ENCODE measurements at places on chromosomes 1 and 21.

DNA sequence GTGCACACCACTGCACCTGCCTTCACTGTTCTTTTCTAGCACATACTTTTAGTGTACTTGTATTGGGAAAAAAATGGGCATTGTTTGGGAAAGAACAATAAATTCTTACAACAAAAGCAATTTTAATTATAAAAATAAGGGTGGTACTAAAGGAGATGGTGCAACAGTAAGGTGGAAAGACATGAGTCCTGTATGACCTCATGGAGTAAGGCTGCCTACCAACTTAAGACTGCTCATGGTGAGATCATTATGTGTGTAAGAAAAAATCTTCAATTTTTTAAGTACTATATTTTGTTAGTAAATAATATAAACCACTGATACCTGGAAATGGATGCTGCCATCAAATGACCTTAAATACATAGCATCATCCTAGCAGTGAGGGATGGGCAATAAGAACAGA is 29.6 kb upstream of the PHGDH start:
- no peak for DNase-seq

DNA sequence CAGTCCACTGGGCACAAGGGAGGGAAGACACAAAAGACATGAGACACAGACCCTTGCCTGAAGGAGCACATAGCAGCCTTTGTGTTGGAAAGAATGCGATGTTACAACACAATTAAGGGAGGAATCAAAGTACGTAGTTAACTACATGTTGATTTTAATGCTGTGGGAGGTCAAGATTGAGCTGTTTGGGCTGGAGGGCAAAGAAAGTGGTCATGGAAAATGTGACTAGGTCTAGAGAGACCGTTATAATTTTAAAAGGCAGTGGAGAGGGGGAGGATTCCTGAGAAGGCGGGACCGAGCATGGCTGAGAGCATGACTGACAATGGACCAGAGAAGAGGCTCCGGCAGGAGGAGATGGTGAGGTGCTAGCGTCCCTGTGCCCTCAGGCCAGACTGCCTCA is 111.8 kb upstream of the ATP1A1 start:
- no peak for DNase-seq

DNA sequence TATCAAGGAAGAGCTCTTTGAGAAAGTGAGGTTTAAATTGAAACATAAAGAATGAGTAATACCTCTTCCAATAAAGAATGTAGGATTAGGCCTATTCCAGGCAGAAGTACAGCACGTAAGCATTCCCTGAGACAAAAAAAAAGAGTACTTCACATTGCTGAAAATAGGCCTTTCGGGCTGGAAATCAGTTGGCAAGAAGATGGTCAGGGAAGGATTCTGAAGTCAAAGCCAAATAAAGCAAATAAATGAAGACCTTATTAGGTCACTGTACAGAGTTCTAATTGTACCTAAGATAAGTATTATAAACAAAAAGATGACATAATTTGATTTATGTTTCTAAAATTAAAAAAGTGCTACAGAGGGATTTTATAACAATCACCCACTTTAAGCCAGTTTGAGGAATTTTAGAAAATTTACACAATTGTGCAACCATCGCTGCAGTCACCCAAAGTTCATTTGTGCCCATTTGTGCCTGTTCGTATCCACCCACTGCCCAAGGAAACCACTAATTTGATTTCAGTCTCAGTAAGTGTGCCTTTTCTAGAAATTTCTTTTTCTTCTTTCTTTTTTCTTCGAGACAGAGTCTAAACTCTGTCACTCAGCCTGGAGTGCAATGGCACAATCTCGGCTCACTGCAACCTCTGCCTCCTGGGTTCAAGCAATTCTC is 58.6 kb downstream of the FMO4 start:
- no peak for DNase-seq

- DNase-seq, result no peak
Observed at GRCh38 chr21:26715116-26715515, 130.1 kb downstream of the ADAMTS1 start.

- no peak for DNase-seq
Observed at GRCh38 chr1:212749821-212750535, 41.6 kb downstream of the NSL1 start.

DNA sequence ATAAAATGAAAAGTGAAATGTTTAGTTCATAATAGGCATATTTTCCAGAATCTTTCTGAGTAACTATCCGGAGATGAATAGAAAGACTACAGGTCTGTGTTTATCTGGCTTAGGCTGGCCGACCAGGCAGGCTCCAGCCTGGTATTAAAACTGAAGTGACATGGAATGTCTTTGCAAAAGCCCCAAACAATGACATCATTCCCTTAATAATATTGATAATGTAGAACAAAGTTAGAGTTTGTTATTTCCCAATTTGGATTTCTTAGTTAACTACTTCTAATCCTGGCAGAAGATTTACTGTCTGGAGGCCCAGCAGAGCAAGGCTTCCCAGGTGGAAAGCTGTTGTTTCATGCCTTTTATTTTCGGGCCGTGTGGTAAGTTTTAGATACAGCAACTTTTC is 207.7 kb downstream of the GREM2 start:
- no peak for DNase-seq

GRCh38 chr1:161930064-161930463 is 93.6 kb downstream of the OLFML2B start:
- no peak for DNase-seq

DNA sequence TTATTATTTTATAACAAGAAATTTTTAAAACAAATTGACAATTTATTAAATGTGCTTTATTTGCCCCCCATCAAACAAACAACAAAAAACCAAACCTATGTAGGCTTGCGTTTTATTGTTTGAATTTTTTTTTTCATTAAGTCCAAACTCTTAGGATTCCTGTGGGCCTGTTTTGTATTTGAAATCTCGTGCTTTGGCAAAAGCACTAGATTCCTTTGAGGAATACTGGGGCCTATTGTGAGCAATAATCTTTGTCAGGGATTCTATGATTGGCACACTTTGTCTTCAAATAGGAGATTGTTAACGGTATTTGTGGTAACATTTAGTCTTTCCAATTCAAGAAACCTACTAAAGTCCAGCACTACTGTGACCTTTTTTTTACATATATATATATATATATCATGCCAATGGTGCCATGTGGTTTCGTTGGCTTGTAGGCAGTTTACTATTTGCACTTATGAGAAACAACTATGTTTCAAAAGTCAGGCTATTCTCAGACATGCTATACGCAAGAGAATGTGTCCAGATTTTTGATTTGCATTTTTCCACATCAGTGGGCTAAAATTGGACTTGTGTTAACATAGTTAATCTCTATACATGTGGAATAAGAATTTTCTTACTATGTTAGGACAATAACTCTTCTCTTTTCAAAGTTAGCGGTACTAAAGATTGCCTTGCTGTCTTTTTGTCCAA is 70.4 kb upstream of the GREM2 start:
- DNase-seq, result no peak

GRCh38 chr1:207335695-207336363 is 14.4 kb downstream of the CD55 start:
- DNase-seq, result no peak

GRCh38 chr1:40936931-40937339 is 42.6 kb upstream of the CTPS1 start:
- DNase-seq, result no peak

- no peak for DNase-seq
Observed at GRCh38 chr1:29644812-29645211, 408.5 kb downstream of the PTPRU start.

DNA sequence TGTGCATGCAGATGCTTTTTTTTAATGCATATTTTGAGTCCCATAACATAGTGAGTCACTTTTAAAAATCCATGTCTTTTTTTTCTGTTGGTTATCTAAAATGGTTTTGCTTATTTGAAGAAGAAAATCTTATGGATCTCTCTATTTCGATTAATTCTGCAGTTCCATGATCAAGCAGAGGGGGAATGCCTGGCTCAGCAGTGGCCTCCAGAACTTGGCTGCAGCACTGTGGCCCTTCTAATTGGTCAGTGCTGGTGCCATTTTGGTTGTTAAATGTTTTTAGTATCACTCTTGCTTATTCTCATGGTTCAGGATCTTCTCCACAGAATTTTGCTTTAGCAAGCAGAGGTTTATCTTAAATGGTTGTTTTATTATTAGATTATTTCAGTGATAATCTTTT is 11.2 kb downstream of the EPHX4 start:
- no peak for DNase-seq

DNA sequence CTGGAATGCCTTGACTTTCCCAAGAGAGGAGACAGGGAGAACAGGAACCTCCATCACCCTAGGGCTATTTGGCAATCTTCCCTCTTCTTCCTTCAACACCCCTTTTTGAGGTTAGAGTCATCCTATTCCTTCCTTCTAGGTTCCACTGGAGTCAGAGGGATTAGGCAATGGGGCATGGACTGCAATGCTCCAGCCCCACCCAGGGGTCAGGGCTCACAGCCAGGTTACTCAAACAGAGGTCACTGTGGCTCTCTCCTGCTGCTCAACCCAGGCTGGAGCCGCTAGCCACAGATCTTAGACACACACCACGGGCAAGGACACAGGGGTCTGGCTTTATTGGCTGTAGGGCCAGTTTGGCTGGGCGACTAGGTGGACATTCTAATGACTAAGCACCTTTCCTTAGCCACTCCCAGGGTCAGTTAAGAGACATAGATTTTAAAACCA is 145.5 kb upstream of the NRIP1 start:
- DNase-seq, result no peak

- no peak for DNase-seq
Observed at GRCh38 chr1:47262787-47263413, 30.9 kb upstream of the TAL1 start.

- no peak for DNase-seq
Observed at GRCh38 chr1:14298806-14299205, 299.7 kb upstream of the KAZN start.

DNA sequence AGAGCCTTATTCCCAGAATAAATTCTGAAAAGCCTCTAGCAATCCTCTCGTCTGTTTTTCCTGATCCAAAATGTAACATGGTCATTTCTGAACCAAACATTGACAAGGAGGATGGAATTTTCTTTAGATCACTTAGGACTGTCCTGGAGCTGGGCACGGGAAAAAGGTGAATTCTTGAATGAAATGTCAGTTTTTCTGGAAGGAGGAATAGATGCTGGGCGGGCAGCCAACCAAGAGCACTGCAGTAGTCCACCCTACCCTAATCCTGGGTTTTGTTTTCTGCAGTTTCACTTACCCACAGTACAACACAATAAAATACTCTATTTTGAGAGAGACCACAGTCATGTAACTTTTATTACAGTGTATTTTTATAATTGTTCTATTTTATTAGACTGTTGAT is 20.9 kb downstream of the RIT1 start:
- no peak for DNase-seq

GRCh38 chr1:30184393-30185141 is 538.8 kb downstream of the MATN1 start:
- no peak for DNase-seq

GRCh38 chr1:55352080-55352810 is 137.1 kb upstream of the USP24 start:
- no peak for DNase-seq

DNA sequence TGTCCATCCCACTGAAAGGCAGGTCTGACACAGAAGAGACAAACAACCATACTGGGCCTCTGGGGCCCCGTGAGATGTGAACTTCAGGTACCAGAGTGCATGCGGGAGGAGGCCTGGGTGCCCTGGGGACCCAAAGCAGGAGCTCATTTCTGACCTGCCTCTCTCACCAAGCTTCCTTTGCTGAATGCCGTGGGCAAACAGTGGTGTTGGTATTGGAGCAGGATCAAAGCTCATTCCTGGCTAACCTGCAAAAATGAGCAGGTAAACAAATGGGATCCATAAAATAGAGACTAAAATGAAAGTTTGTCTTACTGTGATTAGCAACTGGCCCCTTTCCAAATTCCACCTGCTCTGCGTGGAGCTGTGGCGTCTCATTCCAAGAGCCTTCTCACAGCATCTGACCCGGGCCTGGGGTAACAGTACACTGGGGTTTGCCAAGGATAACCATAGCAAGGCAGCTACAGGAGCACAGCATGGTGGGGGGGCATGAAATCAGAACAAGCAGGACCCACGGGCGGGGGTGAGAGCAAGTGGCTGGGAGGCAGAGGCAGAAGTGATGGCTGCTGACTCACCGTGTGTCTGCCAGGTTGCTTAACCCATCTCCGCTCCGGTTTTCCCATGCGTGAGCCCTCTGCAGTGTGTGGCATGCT is 103.6 kb downstream of the KIF26B start:
- no peak for DNase-seq

GRCh38 chr1:154739654-154740053 is 130.4 kb downstream of the KCNN3 start:
- no peak for DNase-seq

DNA sequence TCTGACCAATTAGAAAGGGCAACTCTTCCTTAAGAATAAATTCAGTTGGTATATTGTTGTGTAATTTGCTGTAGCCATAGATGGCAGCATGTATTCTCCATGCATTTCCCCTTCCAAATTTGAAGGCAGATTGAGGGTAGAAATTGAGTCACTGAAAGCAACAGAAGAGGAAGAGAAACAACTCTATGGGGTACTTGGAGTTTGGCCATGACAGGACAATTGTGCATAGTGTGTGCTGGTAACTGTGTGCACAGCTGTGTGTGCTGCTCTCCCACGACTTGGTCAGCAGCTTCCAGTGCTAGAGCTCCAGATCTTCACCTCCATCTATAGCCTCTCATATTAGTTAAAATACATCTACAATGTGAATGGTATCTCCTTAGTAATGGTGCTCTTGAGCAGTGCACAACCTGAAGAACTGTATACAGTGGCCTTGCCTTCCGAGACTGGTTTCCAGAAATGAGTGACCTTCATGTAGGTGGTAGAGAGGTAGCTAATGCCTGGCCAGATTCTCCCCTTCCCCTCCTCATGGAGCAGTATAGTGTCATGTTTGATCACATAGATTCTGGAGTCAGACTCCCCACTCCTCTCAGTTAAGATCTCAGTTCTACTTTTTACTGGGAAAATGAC is 882 bp upstream of the FCAMR start:
- DNase-seq, result no peak

GRCh38 chr1:24391882-24392603 is 21.5 kb downstream of the STPG1 start:
- DNase-seq, result no peak

GRCh38 chr21:44427241-44428120 is 27.8 kb upstream of the LRRC3 start:
- DNase-seq, result no peak

GRCh38 chr1:237183963-237184540 is 142.1 kb downstream of the RYR2 start:
- no peak for DNase-seq

- no peak for DNase-seq
Observed at GRCh38 chr1:43951021-43951985, 4.6 kb downstream of the IPO13 start.

DNA sequence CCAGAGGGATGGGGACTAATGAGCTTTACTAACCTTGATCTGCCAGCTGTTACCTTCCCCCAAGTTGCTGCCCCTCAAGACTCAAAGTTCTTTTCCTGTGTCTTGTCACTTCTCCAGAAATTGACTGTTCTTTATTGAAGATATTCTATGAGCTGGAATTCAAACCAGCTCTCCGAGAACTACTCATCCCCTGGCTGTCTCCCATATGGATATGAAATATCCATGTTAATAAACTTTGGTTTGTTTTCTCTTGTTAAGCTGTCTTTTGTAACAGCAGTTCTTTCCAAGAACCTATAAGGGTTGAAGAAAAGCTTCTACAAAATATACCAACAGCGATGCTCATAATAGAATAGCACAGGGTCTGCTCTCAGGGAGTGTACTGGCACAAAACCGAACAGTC is 77.0 kb downstream of the CAMK2N1 start:
- no peak for DNase-seq

Measured in CD8-positive, alpha-beta T cell (primary cell).